ENCODE measurements at places on chromosomes 12 and 14.

DNA sequence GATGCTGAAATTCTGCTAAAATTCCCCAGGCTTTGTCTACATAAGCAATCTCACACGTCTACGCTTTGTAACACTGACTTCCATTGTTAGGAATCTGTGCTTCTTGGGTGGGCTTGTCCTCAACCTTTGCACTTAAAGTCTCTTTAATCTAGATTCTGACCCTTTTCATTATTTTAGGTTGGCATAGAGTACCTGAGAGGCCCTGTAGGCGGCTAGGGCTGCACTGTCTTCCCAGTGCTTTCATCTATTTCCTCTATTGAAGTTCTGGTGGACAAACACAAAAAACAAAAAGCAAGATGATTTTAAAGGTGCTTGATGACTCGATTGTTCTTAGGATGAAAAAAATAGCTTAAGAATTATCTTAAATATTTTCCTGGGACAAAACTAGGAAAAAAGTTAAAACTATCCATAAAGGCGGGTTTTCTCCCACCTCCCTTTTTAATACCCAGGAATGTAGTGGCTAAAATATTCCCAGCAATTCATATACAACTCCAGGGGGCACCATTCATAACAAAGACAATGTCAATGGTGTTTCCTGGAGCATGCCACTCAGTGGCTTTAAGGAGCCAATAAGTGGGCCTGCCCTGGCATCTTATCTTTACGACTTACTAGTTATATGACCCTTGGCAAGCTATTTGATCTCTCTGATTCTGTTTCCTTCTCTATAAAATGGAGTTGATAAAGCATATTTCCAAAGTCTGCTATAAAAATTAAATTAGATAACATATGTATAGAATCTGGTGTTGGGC is 197.5 kb downstream of the STXBP6 start:
- no peaks in the 10 kb centered on the region for H3K36me3 ChIP-seq
- no peaks in the 10 kb centered on the region for H3K27me3 ChIP-seq
- no peak for DNase-seq
- H3K27ac ChIP-seq = no peak overlapping the region

- no peak overlapping the region for H3K4me3 ChIP-seq
- H3K27me3 ChIP-seq = no peaks in the 10 kb centered on the region
- 0 out of 2 replicates have a peak, but pooled peaks cover 1% of the 10 kb centered on the region for H3K4me1 ChIP-seq
Measured at GRCh38 chr12:94812345-94812744, 162.0 kb upstream of the TMCC3 start.

GRCh38 chr12:79053394-79053793 is 188.8 kb downstream of the SYT1 start:
- no peaks in the 10 kb centered on the region for H3K36me3 ChIP-seq
- H3K27me3 ChIP-seq = no peaks in the 10 kb centered on the region
- H3K4me3 ChIP-seq = no peak overlapping the region
- no peaks in the 10 kb centered on the region for H3K4me1 ChIP-seq
- no peak overlapping the region for H3K27ac ChIP-seq

GRCh38 chr14:98826618-98827017 is 445.4 kb downstream of the BCL11B start:
- H3K27ac ChIP-seq = no peak overlapping the region
- H3K27me3 ChIP-seq = no peaks in the 10 kb centered on the region
- H3K36me3 ChIP-seq = no peaks in the 10 kb centered on the region
- DNase-seq = no peak
- H3K4me1 ChIP-seq = no peaks in the 10 kb centered on the region
- H3K4me3 ChIP-seq = no peak overlapping the region

GRCh38 chr12:108337235-108338223 is 1.6 kb downstream of the CMKLR1 start:
- no peaks in the 10 kb centered on the region for H3K36me3 ChIP-seq
- no peak overlapping the region for H3K27ac ChIP-seq
- no peak overlapping the region for H3K4me3 ChIP-seq
- no peaks in the 10 kb centered on the region for H3K4me1 ChIP-seq
- H3K27me3 ChIP-seq = no peaks in the 10 kb centered on the region

DNA sequence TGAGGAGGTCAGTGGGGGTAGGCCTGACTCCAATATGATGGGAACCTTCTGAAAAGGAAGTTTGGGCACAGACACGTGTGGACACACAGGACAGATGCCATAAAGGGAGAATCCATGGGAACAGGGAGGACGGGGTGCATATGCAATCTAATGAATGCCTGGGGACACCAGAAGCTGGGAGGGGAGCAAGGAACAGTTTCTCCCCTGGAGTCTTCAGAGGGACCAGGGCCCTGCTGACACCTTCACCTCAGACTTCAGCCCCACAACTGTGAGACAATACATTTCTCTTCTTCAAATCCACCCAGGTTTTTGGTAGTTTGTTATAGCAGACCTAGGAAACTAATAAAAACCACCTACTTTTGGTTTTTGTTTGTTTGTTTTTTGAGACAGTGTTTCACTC is 35.2 kb upstream of the CLIP1 start:
- no peaks in the 10 kb centered on the region for H3K27me3 ChIP-seq
- no peak overlapping the region for H3K4me3 ChIP-seq
- no peaks in the 10 kb centered on the region for H3K4me1 ChIP-seq

Data from iPS DF 6.9 (cell line).